ENCODE measurements at places on chromosomes 12 and 14.

GRCh38 chr12:103879048-103879692 is 38.1 kb upstream of the NT5DC3 start:
- no peak for DNase-seq

- DNase-seq = no peak
Measured at GRCh38 chr12:119649202-119649808, 18.6 kb upstream of the PRKAB1 start.

GRCh38 chr12:38056701-38057689 is 259.6 kb upstream of the ALG10B start:
- no peak for DNase-seq

- no peak for DNase-seq
Measured at GRCh38 chr14:22841769-22842168, 5.4 kb downstream of the MMP14 start.

DNA sequence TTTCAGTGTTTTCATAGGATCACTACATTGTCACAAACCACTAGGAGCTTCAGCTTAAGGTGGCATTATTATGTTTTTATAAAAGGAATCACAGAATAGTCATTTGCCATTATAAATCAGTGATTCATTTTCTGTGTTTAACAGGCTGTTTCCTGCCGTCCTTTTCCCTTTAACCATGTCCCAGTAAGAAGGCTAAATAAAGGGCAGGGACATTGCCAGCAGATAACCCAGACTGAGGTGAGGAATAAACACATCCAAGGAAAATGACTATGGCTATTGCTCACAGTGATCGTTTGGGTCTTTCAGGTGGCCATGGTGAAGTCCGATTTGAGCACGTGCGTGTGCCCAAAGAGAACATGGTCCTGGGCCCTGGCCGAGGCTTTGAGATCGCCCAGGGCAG is 17.9 kb upstream of the ALDH2 start:
- no peak for DNase-seq

DNA sequence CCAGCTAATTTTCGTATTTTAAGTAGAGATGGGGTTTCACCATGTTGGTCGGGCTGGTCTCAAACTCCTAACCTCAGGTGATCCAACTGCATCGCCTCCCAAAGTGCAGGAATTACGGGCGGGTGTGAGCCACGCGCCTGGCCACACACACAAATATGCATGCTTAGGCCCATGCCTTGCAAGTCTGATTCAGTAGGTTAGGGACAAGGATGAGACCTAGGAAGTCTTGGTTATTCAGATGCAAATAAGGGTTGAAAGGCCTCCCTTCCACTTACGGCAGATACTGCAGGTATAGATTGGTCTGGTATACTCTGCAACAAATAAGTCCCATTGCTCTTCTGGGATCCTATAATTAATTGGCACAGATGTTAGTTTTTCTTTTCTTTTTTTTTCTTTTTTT is 32.9 kb downstream of the TXNRD1 start:
- no peak for DNase-seq

- DNase-seq = no peak
Measured at GRCh38 chr12:2322554-2323120, 269.9 kb downstream of the CACNA1C start.

GRCh38 chr12:6788972-6789924 is at the start of gene CD4:
Gene CD4, plus strand, starts transcription at chr12:6789528. Its CDS starts 10,611 bp downstream, at chr12:6800139.
- no peak for DNase-seq
